ENCODE measurements at places on chromosomes 1 and 21. TPM values are rescaled to one million over a fixed set of nuclear protein-coding genes. Genes with fewer than 3 reads are reported as not detected.

The CAMK1G gene
- total RNA-seq: 0.77 TPM

The RAD54L gene
- total RNA-seq: 5.6 TPM

The ASCL5 gene
- total RNA-seq: under 0.01 TPM

The GPR153 gene
- 2.1 TPM for total RNA-seq

The NBPF6 gene
- not detected for total RNA-seq

The ELAPOR1 gene
- total RNA-seq: 0.28 TPM

The LCE7A gene
- total RNA-seq: not detected

The RBM8A gene
- total RNA-seq: 212 TPM

The DTL gene
- 31.8 TPM for total RNA-seq

The KRTAP21-2 gene
- total RNA-seq: not detected

The ARHGAP30 gene
- total RNA-seq: not detected

The ANKRD35 gene
- total RNA-seq: 0.85 TPM

The FLG2 gene
- not detected for total RNA-seq

The LHX8 gene
- not detected for total RNA-seq

The GSTM1 gene
- total RNA-seq: not detected

The LMOD1 gene
- total RNA-seq: 25.7 TPM

The S100A3 gene
- 2.8 TPM for total RNA-seq
